ENCODE measurements at places on chromosomes 11 and 22.

DNA sequence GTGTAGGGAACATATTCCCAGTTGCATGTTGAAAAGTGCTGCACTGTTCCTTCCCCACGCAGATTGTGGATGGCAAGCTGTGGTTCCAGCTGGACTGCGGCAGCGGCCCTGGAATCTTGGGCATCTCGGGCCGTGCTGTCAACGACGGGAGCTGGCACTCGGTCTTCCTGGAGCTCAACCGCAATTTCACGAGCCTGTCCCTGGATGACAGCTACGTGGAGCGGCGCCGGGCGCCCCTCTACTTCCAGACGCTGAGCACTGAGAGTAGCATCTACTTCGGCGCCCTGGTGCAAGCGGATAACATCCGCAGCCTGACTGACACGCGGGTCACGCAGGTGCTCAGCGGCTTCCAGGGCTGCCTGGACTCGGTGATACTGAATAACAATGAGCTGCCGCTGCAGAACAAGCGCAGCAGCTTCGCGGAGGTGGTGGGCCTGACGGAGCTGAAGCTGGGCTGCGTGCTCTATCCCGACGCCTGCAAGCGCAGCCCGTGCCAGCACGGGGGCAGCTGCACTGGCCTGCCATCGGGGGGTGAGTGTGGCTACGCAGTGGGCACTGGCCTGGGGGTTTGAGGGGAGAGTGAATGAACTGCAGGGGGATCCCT lies 102.7 kb upstream of the MTNR1B start:
- no peak for DNase-seq

DNA sequence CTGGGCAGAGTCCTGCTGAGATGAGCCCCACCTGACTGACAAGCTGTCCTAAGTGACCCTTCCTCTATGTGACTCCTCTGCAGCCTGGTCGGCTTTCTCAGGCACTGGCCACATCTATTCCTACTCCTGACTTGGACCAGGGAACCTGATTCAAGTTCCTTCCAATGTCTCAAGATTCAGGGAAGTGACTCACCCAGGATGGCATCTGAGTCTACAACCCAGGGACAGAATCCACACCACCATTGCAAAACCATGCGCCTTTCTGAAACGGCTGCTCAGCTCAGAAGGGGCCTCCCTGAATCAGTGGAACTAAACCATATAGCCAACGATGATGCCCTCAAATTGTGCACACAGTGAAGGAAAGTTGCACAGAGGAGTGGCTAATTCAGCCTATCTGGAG lies 63.9 kb upstream of the CSNK2A3 start:
- no peak for DNase-seq

DNA sequence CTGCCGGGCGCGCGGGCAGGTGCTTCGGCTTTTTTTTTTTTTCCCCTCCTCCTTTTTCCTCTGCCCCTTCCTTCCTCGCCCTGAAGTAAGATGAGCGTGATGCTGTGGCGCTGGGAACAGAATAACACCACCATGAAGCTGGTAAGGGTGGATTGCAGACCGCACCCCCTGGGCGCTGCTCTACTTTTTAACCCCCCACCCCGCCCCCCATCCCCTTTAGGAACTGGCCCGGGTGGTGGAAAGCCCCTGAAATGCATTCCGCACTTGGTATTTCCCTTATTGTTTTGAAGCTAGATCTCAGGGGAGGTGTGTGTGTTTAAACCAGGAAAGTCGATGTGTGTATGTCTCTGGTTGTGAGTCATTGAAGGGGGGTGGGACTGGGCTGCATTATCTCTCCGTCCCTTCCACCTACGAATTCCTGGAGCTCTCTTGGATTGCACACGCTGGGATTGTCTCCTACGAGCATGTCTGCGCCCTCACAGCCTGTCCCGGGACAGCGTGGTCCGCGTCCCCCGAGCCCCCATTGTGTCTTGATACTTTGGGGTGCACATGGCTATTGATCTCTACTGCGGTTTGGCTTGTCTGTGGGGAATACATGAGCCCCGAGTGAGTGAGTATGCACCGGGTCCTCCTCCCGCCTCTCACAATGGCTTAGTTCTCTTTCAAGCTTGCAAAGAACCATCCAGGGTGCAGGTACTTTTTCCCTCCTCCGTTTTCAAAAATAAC lies 64.9 kb downstream of the NAV2 start:
- DNase-seq = no peak

- DNase-seq = no peak
Observed at GRCh38 chr11:132587716-132588115, 944.6 kb downstream of the OPCML start.
